Suppressor macrophage treated with lipopolysaccharide for 4 hours (primary cell): ENCODE measurements at places on chromosomes 2 and 18.

GRCh38 chr2:50102383-50102782 lies 929.5 kb downstream of the NRXN1 start:
- no peak for DNase-seq

- no peak for DNase-seq
These were observed 879.2 kb upstream of the DDX18 start for GRCh38 chr2:116935097-116935814.

DNA sequence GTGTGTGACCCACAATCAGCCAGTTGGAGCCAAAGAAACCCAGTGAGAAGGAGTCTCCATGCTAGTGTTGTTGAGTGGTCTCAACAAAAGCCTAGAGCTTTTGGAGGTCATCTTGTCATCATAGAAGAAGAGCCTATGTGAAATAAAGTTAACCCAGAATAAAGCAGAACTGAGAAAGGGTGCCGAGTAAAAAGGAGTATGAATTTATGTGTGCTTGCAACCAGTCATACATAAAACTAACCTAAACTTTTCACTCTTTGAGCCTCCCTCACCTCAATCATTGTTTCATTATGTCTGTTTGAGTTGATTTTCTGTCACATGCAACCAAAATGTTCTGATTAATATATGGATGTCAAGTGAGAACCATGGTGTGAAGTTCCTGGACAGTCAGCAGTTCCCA lies 599.3 kb upstream of the ZEB2 start:
- DNase-seq, result no peak

DNA sequence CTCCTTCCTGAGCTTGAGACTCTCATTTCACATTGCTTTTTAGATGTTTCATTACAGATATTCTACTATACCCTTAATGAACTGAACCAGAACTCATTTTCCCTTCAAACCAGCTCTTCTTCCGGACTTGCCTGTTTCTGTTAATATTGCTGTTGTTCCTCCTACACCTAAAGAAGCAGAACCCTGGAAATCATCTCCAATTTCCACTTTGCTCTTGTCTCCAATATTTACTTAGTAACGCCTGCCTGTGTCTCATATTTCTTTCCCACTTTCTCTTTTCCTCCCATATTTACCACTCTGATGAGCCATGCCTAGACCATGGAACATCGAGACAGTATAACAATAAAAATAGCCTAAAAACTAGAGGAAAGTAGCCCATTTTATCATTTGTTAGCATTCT lies 17.9 kb upstream of the GMCL1 start:
- DNase-seq, result no peak

DNA sequence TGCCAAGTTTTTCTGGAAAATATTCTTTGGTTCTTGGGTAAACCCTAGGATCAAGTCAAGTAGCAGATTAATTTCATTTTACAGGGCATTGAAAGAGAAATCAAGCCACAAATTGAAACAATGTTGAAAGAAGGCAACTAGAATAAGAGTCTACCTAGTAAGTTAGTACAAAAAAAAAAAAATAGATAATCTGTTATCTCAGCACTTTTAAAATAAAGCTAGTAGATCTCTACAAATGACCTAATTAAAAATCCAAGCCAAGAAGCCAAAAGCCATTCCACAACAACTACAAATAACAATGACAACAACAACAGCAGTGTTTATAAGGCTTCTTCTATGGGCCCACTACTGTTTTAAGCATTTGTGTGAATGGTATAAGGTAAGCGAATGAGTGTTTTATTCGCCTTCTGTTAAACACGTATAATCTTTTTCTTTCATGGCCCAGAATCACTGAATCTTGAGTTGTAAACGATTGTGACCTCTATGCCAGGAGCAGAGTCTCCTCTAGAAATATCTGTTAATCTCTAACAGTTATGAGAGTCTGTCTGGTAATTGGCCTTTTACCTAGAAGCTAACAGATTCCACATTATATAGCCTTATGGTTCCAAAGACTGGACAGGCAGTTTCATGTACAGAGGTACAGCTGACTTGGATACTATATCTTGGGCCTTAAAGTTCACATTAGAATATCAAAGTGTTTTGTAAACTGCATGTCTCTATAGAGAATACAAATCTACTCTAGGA lies 28.6 kb upstream of the CUL3 start:
- DNase-seq, result no peak

DNA sequence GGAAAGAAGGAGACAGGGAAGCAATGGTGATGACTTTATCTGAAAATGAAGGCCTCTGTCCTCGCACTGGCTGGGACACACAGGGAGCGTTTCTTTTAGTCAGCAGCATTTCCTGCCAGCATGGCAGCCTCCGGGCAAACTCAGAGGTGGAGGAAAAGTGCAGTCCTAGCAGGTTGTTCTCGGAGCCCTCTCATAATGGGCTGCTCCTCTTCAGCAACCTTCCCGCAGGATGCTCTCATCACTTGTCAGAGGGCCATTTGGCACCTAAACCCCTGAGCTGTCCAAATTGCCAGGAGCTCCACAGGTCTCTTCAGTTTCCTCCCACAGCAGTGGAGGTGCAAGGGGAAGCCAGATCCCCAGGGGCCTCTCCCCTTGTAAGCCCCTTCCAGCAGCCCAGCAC lies 6.2 kb downstream of the STK39 start:
- no peak for DNase-seq

- no peak for DNase-seq
These were observed 778.5 kb upstream of the FANCL start for GRCh38 chr2:59019566-59020159.

GRCh38 chr2:2520401-2520811 lies 189.3 kb upstream of the MYT1L start:
- DNase-seq, result no peak

DNA sequence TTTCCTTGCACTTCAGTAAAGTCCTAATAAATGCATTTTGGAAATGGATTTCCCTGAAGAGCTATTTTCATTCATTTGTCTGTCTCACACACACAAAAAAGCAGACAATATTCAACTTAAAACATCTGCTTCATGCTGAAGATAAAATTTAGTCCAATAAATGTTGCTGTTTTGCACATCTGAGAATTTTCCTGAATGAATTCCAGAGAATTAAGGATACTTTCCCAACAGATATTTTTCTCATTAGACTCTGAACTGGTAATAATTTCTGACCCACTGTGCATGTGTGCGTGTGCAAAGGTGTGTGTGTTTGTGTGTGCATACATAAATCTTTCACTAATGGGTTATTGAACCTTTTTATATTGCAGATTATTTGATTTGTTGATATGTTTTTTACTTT lies 390.2 kb upstream of the TMEFF2 start:
- DNase-seq, result no peak

DNA sequence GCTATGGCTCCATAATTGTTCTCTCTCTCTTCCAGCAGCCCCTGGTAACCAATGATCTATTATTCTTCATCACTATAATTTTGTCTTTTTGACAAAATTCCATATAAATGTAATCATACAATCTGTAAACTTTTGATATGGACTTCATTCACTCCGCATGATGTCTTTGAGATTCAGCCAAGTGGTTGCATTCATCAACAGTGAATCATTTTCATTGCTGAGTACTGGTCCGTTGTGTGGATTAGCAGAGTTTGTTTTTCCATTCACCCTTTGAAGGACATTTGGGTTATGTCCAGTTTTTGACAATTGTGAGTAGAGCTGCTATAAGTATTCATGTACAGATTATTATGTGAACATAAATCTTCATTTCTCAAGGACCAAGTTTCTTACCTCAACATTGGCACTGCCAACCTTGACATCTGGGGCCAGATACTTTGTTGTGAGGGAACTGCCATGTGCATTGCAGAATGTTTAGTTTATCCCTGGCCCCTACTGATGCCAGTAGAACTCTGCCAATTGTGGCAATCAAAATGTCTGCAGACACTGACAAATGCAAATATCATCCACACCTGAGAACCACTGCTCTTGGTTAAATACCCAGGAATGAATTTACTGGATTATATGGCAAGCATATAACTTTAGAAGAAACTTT lies 48.4 kb upstream of the BCL2L11 start:
- DNase-seq, result no peak

- no peak for DNase-seq
These were observed 814 bp upstream of the RAB1A start for GRCh38 chr2:65130664-65131175.

DNA sequence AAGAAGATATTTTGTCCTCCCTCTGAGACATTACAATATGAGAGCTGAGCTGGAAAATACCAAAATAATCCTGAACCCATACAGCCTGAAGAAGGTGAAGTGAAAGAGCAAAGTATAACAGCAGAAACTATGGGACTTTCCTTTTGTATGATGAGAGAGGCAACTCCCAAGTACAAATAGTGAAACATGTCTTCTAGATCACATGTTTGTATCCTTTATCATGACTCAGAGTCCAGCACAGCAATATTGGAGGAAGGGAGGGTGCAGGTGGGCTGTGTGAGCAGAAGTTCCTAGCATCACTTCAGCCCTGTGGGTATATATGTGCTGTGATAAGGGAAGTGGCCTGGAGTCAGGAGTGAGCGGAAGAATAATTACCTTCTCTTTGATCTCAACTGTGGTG lies 265.6 kb upstream of the NRXN1 start:
- no peak for DNase-seq

DNA sequence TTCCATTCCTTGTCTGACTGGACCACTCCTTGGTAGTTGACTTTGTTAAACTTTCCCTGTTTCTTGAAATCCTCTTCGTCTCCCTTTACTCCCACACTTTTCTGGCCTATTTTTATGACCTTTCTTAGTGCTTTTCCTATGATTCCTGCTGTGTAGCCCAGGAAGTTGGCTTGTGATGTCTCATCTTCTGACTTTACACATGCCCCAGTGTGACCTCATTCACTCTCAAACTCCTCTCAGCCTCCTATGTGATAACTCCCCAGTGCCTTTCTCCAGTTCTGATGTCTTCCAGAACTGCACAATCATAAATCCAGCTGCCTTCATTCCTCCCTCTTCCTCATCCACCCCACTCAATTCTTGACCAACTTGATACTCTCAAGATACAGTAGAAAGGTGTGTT lies 407.6 kb downstream of the TGIF1 start:
- no peak for DNase-seq

DNA sequence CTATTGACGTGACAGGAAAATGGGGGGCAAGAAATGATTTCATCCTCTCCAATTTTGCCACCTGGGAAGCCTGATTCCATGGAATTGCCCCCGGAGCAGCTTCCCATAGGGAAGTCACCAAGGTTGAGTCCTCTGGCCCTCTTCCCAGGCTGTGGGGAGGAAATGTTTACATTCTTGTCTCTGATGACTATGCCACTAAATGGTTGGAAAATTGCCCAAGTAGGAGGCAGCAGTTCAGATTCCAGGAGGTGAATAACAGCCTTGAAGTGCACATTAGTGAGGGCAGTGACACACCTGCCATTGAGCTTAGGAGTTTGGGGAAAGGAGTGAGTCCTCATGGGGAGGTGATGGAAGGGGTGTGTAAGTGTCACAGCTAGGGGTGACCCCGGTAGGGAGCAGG lies 449.2 kb upstream of the DCC start:
- no peak for DNase-seq
